ENCODE measurements at places on chromosomes 12 and 14.
A peak's percentile ranks its signal among the peaks of the same experiment; 100 is the strongest.

- no peak for DNase-seq
Measured at GRCh38 chr14:77128414-77128891, 13.1 kb downstream of the ZDHHC22 start.

- no peak for DNase-seq
Measured at GRCh38 chr12:1503281-1503711, 91.1 kb downstream of the FBXL14 start.

DNA sequence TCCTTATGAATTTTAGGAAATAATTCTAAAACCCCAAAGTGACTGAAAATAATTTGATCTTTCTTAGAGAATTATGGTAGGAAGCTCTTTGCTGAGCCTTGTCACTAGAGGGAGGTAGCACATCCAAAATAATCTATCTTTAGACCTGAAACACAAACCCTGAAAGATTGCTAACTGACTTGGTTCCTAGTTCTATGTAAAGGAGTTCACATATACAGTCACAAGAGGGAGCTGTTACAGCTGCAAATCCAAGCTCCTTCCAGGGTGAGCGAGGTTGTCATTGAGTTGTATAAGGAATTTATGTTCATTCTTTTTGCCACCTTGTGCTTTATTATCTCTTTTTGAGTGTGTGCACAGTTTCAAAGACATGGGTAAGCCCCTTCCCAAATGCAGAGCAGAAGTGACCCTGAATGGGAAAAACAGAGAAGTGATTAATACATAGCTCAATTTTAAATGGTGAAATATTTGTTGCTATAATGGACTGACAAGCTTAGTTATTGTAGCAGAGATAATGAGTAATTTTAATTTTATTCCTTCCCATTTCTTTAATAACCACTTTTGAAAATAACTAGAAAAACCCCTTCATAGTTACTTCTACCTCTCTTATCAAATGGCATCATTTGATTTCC, 387.9 kb downstream of the DAD1 start:
- DNase-seq = no peak

DNA sequence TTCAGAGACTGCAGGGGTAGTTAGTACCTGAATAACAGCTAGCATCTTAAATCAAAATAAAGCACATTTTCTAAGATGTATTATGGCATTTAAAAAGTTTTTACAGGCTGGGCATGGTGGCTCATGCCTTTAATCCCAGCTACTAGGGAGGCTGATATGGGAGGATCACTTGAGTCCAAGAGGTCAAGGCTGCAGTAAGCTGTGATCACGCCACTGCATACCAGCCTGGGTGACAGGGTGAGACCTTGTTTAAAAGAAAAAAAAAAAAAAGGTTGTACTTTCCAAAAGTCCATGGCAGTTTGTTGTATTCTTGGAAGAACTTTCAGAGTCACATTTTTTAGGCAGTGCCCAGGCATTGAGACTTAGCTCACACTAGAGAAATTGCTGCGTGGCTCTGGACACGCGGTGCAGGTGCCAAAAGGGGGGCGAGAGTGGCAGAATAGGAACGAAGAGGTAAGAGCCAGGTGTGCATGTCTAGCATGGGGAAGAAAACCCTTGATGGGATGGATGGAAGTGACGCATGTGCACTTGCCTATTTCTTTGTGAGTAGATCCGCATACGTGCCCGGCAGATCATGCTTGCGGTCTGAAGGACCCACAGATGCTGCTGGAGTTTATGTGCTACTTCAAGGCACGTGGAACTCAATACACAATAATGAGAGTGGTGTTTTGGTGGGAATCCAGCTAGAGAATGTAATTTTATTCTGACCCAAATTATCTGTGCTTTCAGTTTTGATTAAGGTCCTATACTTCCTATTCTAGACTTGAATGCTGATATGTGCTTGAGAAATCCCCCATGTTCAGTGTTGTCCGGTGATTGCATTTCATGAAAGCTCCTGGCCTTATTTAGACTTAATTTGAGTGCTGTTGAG, 11.9 kb downstream of the ANKRD13A start:
- no peak for DNase-seq

DNA sequence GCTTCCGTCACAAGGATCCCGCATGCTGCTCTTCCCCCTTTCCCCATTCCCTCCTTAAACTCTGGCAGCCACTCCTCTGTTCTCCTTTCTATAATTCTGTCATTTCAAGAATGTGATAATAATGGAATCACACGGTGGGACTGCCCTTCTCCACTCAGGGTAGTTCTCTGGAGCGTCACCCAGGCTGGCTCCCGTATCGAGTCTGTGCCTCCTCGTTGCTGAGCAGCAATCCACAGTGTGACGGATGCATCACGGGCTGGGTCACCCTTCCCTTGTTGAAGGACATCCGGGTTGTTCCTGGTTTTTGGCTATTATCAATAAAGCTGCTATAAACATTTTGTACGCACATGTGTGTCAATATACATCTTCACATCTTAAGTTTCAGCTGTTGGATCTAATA, 5.7 kb upstream of the SYNE3 start:
- no peak for DNase-seq

- no peak for DNase-seq
Measured at GRCh38 chr12:76201758-76202157, 117.3 kb upstream of the NAP1L1 start.

DNA sequence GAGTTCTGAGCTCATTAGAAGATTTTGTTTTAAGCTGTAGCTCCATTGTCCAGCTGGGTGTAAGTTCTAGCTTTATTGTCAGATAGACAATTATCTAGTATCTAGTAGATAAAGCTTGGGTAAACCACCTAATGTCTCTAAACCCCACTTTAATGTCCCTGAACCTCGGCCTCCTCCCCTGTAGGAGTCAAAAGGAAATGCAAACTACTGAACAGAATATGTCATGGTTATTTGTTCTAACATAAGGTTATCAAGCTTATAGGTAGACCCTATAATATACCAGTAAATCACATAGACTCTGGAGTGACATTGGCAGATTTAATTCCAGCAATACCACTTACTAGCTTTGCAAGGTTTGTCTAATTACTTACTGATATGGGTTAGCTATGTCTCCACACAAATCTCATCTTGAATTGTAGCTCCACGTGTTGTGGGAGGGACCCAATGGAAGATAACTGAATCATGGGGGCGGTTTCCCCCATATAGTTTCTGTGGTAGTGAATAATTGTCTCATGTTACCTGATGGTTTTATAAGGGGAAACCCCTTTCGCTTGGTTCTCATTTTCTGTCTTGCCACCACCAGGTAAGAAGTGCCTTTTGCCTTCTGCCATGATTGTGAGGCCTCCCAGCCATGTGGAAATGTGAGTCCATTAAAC, 29.4 kb downstream of the BCAT1 start:
- peak; percentile 52 for DNase-seq

DNA sequence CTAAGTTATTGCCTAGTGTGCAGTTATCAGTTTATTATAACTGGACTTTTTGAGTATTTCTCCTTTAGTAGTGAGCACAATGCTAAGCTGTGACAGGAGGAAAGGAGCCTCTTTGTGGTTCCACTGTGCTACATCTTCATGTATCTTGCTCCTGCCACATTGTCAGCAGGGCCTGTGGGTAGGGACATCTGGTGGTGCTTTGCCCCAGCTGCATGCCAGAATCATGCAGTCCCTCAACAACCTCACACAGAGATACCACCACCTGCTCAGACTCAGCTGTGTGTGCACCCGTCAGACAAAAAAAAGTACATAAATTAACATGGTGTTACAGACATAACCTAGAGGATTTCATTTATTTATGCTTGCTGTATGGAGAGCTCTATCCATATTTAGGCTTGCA, 51.1 kb downstream of the MIS18BP1 start:
- peak; percentile 10 for DNase-seq

All from stimulated activated CD4-positive, alpha-beta T cell treated with anti-CD3 and anti-CD28 coated beads, Interleukin-1b, Interleukin-23, amount 100 ng/mL, for 48 hours (primary cell).